ENCODE measurements at places on chromosomes 11 and 22.

DNA sequence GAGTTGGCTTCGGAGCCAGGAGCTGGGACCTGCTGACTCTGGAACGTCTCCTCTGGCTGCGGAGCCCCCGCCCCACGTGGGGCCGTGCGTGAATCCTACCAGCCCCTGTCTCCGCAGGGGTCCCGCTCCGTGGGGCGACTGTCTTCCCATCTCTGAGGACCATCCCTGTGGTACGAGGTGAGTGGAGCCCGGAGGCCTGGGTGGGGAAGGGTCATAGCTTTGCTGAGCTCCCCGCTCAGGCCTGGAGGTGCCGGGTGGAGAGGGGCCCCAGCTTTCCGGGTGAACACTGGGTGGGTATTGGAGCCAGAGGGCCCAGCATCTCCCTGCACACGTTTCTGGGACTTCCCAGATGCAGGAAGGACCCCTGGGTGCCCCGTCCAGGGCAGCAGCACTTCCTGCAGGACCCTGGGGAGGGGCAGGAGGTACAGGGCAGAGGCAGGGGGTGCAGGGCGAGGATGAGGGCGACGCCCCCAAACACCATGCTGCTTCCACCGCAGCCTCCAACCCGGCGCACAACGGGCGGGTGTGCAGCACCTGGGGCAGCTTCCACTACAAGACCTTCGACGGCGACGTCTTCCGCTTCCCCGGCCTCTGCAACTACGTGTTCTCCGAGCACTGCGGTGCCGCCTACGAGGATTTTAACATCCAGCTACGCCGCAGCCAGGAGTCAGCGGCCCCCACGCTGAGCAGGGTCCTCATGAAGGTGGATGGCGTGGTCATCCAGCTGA lies 3.8 kb downstream of the MUC5AC start:
- DNase-seq, result no peak

DNA sequence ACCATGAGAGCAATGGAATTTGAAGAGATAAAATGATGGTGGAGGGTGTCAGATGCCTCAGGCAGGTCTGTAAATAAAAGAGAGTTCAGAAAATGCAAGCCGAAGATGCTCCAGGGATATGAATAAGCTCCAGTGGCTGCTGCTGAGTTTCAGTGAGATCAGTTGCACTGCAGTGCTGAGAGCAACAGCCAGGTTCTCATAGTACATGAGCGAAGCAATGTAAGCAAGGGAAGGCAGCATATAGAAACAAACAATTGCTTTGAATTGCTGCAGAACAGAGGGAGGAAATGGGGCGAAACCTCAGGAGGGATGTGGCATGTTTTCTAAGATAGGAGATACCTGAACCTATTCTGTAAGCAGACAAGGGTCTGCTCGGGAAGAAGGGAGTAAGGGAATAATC lies 369.5 kb downstream of the AASDHPPT start:
- DNase-seq, result no peak

- no peak for DNase-seq
Measured at GRCh38 chr22:20256551-20257211, 11.4 kb downstream of the RTN4R start.

DNA sequence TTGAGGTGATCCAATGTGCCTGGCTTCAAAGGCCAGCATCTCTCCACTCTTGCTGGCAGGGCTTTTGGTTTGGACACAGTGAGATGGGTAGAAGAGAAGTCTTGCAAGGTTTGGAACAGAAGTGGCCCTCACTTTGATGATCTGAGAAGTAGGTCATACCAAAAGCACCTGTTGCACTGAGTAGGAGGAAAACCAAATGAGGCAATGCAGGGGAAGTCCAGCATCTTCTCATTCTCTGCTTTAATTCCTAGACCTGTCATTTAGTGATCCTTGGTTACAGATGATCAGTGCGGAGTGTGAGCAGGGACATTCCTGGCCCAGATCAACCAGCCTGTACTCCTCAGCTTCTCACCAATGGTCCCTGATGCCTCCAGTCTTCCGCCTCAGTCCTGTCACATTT lies 990.5 kb downstream of the OPCML start:
- no peak for DNase-seq

DNA sequence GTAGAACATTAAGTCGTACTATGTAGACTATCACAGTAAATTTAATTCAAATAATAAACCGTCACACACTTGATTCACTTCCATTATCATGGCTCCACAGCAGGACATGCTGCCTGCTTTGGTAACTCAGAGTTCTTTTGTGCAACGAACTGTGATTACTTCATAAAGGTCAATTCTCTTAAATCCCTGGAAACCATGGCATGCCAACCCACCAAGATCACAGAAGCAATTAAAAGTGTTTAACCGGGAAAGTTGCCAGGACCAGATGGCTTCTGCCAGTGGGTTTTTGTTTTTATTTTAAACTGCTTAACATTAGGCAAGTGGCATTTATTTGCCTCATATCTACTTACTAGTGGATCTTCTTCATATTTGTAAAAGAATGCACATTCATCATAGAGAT lies 1162.1 kb downstream of the DLG2 start:
- DNase-seq, result no peak

- DNase-seq, result no peak
Measured at GRCh38 chr11:32434356-32435151, 785 bp downstream of the WT1 start.

GRCh38 chr11:77503006-77503405 lies 29.1 kb upstream of the PAK1 start:
- no peak for DNase-seq

- no peak for DNase-seq
Measured at GRCh38 chr22:46914481-46914880, 152.0 kb downstream of the TBC1D22A start.

DNA sequence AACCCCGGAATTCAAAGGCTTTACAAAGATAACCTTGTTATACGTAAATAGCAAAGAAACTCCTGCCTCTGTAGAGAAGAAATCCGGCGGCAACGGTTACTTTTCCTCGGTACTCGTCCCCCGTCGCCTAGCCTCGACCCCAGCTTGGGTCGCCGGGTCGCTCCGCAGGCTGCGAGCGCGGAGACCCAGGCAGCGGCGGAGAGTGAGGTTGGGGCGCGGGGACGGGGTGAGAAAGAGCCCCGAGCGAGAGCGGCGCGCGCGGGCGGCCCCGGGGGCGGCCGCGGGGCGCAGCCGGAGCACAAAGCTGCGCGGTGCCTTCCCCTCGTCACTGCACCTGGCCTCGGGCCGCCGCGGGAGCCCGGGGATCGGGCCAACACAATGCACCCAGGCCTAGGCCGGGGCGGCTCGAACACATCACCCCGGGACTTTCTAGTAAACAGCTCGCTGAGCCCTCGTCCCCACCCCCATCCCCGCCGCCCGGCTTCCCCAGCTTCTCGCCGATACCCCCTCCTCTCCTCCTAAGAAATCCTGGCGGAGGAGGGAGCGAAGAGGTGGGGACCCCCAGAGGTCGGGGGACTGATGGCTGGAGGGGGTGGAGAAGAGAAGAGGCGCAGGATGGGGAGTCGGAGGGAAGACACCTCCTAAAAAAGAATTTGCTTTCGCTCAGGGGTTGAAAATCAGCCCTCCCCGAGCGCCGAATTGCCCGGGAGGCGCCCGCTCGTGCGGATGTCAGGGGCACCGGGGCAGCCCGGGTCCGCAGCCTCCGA lies 845 bp downstream of the MPPED2 start:
- DNase-seq, result no peak

DNA sequence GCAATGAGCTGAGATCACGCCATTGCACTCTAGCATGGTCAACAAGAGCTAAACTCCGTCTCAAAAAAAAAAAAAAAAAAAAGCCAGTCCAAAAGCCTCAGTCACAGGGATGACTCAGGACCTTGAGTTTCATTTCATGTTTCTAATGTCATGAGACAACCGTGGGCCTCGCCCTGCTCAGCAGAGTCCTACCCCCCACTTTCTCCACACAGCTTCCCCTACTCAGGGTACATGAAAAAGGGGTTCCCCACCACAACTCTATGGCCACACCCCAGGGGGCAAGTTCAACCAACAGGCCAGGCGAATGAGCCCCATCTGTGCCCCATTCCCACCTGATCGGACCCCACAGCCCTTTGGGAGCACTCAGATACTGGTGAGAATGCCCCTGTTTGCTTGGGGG lies 24.3 kb upstream of the ADA2 start:
- DNase-seq, result no peak

DNA sequence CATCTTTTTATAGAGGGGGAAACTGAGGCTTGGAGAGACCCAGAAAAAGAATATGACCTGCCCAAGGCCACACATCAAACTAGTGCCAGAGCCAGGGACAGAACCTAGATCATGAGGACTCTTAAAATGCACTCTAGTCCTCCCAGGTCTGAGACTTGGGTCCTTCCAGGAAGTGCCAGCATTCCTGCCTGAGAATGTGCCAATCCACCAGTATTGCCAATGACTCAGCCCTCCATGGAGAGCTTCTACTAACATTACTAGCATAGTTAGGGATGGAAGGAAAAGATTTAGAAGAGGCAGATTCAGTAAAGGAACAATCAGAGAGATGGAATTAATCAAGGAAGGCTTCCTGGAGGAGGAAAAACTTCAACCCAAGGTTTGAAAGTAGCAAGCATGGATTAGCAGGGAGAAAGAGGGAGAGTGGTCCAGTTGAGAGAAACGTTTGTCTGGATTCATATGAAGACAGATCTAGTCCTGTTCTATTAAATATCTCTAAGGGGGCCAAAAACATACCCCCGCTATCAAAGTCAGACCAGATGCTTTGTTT lies 20.1 kb upstream of the SMIM35 start:
- no peak for DNase-seq

GRCh38 chr11:111186308-111186915 lies 59.1 kb upstream of the POU2AF2 start:
- no peak for DNase-seq

DNA sequence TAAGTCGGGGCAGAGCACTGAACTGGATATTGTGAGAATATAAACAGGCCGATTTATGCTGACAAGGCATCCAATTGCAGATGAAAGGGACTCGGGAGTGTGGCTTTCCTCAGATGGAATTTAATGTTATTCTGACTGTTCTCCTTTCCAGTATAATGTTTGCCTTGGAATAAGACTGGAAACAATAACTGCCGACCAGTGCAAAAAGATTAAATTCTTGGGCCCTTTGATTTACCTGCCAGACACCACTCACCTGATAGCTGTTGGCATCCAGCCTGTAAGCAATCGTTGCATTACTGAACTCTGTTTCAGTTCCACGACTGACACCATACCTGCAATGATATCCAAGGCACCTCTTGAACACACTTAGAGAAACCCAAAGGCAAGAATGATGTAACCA lies 10.9 kb downstream of the NUP160 start:
- no peak for DNase-seq

DNA sequence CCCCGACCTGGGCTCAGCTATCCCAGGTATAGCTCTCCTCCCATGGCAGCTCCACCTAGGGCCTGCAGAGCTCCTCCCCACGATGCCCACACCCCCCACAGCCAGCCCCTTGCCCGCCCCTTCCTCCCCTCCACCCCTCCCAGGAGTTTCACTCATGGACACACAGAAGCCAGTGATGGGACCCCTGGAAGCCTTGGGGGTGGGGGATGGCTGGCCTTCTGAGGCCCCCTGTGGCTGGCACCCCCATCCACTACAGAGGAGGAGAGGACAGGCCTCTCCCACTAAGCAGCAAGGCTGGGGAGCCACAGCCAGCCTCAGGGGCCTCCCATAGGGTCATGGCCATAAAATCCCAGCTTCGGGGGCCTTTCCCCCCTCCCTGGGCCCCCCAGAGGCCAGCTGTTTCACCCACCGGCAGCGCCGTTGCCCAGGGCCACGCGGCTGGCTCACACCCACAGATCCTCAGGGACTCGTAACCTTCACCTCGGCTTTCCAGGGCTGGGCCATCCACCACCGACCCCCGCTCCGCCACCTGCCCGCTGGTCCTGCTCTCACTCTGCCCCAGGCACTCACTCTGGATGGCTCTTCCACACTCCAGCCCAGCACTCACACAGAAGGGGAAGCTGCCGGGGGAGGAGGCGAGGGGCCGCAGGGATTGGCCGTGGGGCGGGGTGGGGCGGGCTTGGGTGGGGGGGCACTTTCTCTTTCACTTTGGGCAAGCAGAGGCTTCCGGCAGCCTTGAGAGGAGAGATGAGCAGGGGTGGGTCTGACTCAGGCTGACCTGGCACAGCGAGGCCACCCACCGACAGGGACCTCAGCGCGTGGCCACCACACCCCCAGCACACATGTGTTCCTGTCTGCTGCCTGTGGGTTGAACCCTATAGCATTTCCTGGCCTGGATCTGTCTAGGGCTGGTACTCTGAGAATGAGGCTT lies 2.2 kb downstream of the SLC25A22 start:
- peak; percentile 62 for DNase-seq

DNA sequence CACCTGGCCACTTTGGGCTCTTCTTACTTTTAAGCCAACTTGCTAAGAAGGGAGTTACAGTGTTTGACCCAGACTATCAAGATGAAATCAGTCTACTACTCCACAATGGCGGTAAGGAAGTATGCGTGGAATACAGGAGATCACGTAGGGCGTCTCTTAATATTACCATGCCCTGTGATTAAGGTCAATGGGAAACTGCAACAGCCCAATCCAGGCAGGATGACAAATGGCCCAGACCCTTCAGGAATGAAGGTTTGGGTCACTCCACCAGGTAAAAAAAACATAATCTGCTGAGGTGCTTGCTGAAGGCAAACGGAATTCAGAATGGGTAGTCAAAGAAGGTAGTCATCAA lies 1.0 kb upstream of the YPEL4 start:
- no peak for DNase-seq

- DNase-seq, result no peak
Measured at GRCh38 chr11:98740321-98740720, 280.4 kb upstream of the CNTN5 start.

- DNase-seq, result no peak
Measured at GRCh38 chr11:444396-445144, 2.8 kb upstream of the ANO9 start.

GRCh38 chr11:127362754-127363308 lies 362.3 kb upstream of the KIRREL3 start:
- DNase-seq, result no peak

DNA sequence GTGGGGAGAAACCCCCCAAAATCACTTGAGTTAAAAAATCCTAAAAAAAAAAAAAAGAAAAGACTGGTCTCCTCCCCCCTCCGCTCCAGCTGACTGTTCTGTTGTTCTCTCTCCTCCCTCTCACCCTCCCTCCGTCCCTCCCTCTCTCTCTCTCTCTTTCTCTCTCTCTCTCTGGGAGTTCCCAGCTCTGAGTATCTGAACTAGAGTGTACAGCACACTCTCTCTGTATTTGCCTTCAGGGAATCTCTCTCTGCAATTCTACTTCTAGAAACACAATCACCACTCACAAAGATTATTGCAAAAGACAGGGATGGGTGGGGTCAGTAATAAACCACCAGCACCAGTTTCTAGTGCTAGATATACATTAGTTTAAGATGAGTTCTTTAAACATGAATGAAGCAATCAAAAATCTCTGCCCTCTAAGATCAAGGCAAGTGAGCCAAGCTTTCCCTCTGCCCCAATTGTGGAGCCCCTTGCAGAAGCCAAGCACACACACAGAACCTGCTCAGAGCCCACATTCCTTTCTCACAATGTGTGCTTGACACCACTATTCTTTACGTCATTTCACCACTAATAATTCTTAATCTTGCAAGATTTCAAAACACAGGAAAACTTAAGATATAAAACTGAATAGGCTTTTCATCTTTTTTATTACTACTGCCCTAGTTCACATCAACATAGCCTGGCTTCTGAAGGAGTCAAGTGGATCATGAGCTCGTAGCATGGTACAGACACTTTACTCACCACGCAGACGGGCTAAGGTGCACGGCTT lies 133.5 kb downstream of the RBFOX2 start:
- no peak for DNase-seq
